ENCODE measurements at places on chromosomes 6 and 20.

DNA sequence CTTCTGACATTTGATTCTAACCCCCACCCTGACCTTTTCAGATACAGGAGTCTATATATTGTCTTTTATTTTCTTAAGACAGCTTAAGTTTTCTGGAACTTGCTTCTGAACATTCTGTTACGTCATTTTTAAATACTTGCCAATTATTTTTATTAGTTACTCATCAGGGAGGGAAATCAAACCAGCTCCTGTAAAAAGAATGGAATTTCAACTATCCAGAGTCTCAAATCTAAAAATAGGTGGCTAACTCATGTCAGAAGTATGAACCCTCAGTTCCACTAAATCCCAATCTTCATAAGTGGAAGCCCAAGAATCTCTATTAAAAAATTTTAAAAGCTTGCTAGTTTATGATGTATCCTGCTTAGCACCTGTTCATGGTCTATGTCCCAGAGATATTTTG, 900.0 kb downstream of the KIF16B start:
- no peak for DNase-seq

GRCh38 chr6:42010185-42010891, 40.0 kb upstream of the TAF8 start:
- DNase-seq = no peak

DNA sequence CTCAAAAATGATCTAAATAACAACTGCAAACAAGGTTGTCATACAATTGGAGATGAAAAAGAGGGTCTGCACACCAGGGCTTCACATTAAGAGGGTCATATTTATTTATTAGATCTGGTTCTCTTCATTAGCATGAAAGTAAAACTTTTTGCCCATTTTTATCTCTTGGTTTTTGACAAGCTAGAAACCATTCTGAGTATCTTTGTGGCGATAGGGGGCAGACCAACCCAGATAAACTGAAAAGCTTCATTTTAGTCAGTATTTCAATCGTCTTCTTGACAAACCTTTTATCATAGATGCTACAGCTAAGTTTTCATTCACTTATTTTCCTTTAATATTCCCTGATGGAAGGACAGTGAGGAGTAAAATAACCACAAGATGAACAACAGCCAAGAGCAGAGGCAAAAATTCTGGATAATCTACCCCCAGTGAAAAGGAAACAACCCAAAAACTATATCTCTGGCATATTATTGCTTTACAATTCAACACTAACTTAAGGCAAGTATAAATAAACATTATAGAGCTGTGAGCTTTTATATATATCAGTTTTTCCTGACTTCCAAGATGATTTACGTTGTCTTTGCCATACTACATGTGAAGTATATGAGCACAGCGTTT, 45.2 kb downstream of the THEMIS start:
- DNase-seq = no peak

GRCh38 chr6:82363428-82364086, at the start of gene TPBG:
TSS of gene TPBG (plus strand) at chr6:82363817. CDS start at chr6:82364962, 1,145 bp downstream.
- DNase-seq = peak; percentile 67

- DNase-seq = no peak
These were observed 229.6 kb downstream of the MMUT start for GRCh38 chr6:49233483-49233882.

DNA sequence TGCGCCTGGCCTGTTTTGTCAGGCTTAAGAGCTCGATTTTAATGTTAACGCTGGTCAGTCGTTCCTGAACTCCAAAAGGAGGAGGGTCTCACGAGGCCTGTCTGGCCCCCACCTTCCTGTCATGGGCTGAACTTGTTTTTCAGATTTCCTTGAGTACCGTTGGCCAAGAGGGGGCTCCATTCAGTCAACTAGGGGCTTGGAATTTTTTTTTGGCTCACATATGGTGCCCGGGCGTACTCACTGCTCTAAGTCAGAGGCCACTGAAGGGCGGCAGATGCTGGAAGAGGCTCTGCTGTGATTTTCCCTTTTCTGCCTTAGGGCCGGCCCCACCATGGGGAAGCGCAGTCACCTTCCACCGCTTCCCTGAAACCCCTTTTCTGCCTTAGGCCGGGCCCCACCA, 6.9 kb upstream of the BIRC7 start:
- no peak for DNase-seq

- DNase-seq = no peak
These were observed 120.4 kb downstream of the RNGTT start for GRCh38 chr6:88843040-88843439.

- no peak for DNase-seq
These were observed 292.1 kb downstream of the ESR1 start for GRCh38 chr6:152099446-152100182.

GRCh38 chr20:35621560-35621946, 5.9 kb downstream of the SPAG4 start:
- peak; percentile 57 for DNase-seq

GRCh38 chr6:27812078-27812804, 100.0 kb downstream of the OR2B2 start:
- no peak for DNase-seq

- no peak for DNase-seq
These were observed 56.1 kb downstream of the UNC5CL start for GRCh38 chr6:40982917-40983316.

DNA sequence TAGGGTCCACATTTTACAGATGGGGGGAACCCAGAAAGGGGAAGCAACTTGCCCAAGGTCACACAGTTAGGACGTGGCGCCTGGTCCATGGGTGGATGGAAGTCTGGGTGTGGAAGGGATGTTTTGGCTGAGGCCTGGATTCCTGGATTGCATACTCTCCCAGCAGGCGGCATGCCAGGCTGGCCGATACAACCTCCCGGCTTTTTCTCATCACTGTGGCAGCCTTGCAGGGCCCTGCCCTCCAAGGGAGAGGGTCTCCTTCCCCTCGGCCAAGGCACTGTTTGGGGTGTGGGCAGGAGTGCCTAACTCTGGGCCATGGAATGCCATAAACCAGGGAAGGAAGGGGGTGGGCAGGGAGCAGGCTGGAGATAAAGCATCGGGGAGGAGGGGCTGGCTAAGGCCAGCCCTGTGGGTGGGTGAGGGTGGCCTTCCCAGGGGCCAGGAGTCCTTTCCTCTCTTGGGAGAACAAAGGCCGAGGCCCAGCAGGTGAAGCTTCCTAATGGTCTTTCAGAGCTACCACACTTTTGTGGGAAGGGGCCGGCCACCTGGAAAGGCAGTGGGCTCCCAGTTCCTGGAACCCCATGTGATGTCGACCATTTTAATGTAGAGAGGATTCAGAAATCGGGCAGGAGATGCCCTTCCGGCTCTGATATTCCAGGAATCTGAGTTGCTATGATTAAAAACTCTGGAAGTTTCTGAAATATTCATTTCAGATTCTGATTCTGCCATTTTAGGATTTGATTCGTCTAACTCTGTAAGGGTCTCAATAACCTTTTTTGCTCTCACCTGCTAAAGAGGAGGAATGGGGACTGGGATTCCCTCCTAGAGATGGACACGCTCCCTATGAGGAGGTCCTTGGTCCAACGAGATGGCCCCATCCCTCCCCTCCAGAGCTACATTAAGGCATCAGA, 4.2 kb downstream of the FOXS1 start:
- DNase-seq = no peak

GRCh38 chr20:3680701-3681351, 984 bp downstream of the ADAM33 start:
- DNase-seq = no peak
